ENCODE measurements at places on chromosomes 11 and 22.

DNA sequence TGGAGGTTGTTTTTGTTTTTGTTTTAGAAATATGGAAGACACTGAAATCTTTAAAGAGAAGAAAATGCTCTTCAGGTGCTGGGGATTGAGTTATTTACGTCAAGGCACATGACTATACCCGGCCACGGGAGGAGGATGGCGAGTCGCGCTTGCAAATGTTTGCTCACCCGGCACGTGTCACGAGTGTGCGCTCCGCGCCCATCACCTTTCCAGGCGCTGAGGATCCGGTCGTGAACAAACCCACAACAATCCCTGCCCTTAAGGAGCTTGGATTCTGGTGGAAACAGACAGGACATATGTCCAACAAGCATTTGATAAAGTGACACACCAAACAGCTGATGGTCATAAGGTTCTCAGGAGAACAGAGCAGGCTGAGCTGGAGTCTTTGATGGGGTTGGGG is 715.5 kb downstream of the BRD1 start:
- DNase-seq, result no peak

- no peak for DNase-seq
Measured at GRCh38 chr11:26676641-26677040, 45.2 kb downstream of the SLC5A12 start.

DNA sequence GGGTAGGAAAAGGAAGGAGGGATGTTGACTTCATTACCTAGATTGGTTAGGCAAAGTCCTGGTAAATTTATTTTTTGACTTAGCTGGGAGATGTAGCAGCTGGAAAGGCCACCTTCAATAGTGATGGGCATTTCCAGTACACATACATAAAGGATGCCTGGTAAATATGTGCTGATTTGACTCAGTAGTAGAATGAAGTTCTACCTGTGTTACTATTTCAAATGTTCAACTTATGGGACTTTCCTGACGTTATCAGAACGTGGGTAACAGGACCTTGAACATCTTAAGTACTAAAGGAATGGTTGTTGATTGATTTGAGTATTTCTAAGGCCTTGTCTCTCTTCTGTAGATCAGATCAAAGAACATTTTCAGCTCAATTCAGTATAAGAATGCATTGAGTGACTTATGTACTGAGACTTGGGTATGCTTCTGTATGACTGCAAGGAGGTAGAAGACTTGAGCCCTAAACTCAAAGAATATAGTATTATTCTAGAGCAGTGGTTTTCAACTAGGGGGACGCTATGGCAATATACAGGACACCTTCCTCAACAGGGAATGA is 27.1 kb downstream of the RNF121 start:
- no peak for DNase-seq

GRCh38 chr11:72718101-72718501 is 34.1 kb downstream of the ARAP1 start:
- DNase-seq, result no peak

GRCh38 chr22:37894939-37895670 is 11.0 kb upstream of the MICALL1 start:
- DNase-seq, result no peak

All from GOT3 (cell line).